ENCODE measurements at places on chromosomes 4 and X.

GRCh38 chrX:7574325-7574724, 268.6 kb upstream of the VCX start:
- peak; percentile 10 for DNase-seq

DNA sequence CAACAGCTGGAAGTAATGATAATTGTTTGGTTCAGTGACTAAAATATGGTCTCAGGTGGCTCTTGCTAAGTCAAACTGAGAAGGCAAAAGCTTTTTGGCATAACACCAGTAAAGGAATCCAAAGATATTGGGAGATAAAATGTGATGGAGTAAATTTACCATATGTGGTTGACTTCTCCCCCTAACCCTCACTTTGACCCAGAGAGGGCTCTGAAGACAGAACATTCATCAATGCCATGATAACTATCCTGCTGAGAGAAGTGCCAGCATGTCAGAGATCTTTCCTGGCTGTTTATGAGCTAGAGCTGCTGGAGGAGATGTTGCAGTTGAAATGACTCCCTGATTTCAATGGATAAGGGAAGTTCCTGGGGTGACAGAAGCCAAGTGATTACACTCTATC, 213.4 kb downstream of the SPCS3 start:
- no peak for DNase-seq

DNA sequence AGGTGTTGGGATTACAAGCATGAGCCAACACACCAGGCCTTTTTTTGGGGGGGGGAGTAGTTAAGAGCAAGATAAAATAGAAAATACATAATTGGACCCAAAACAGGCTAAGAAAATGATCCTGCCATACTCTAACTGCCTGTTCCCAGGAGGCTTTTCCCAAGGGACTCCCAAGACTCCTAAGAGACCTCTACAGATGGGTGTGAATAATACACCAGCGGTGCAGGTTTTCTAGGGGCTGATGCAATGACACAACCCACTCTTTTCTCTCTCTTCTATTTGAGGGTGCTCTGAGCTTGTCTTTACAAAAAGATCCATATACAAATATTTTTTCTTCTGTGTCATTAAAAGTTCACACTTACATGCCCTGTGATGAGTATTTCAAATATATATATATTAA, 116.9 kb downstream of the RASL11B start:
- no peak for DNase-seq

- peak; percentile 0 for DNase-seq
These were observed 25.8 kb upstream of the PBDC1 start for GRCh38 chrX:76147106-76147505.

DNA sequence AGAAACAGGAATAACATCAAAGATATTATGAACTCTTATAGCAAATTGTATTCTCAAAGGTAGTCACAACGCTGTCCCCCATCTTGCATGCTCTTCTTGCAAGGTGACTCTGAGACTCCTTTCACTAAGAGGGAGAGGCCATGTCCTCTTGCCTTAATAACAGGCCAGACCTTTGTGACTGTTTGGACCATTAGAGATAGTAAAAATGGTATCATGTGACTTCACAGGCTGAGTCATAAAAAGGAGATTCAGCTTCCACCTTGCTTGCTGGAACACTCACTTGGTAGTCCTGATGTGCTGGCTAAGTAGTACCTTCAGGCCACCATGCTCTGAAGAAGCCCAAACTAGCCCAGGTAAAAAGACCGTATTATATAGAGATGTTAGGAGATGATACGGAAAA, 143.8 kb downstream of the FBXW7 start:
- no peak for DNase-seq
